Neural progenitor cell (in vitro differentiated cells): ENCODE measurements at places on chromosomes 4 and X. TPM values are rescaled to one million over a fixed set of nuclear protein-coding genes. Genes with fewer than 3 reads are reported as not detected.

NPY5R gene
- total RNA-seq = 1.1 and 1.3 TPM in 2 replicates

CCNQ gene
- 15.2 and 22.2 TPM in 2 replicates for total RNA-seq

SSX2 gene
- not detected in 2 replicates for total RNA-seq

RIPPLY1 gene
- total RNA-seq = not detected in 2 replicates

FATE1 gene
- not detected in 2 replicates for total RNA-seq

PLK4 gene
- total RNA-seq = 41.1 and 83.9 TPM in 2 replicates

ETDA gene
- total RNA-seq = not detected in 2 replicates

RAB41 gene
- total RNA-seq = not detected in 2 replicates

COL4A6 gene
- 40.5 and 62.6 TPM in 2 replicates for total RNA-seq

SCML2 gene
- 27.8 and 36.8 TPM in 2 replicates for total RNA-seq
